Activated naive CD4-positive, alpha-beta T cell treated with anti-CD3 and anti-CD28 coated beads, Interleukin-2, amount 50 U/mL, for 72 hours (primary cell): ENCODE measurements at places on chromosomes 12 and 14. TPM values are rescaled to one million over a fixed set of nuclear protein-coding genes. Genes with fewer than 3 reads are reported as not detected.

Gene GSG1
- not detected for total RNA-seq

Gene KSR2
- 0.04 TPM for total RNA-seq

DNA sequence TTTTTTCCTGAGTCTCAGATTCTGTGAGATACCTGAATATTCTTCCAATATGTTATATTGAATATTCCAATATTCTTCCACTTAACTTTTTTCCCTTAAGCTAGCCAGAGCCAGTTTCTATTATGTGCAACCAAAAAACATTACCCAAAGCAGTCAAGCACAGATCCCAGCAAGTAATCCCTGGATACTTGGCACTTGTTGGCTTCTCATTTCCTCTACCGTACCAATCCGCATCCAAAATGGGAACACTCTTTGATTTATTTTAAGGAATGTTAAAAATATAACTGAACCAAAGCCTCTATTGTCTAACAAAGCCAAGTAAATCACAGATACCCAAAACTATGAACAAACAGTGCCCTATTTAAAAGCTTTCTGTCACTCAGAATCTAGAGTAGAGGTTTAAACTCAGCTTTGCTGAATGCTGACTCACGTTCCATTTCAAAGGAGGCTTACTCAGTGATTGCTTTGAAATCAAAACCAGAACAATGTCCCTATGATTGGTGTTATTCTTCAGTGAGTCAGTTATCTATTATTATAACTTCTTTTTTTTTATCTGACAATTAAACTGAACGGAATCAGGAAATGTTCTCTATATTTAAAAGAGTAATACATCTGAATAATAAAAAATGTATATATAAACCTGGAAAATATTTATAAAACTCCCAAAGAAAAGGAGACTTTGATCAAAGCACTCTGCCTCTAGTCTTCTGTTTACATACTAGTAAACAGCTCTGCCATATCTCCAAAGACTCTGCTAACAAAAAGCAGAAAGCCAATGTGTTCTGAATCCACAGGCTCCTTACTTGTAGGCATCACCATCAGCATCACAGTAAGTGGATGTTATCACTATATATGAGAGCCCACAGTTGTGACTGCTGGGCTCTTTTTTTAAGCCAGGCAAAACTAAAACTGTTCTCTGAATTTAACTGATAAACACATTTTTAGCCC, 360.8 kb downstream of the CCDC91 start:
- no peak for DNase-seq

DNA sequence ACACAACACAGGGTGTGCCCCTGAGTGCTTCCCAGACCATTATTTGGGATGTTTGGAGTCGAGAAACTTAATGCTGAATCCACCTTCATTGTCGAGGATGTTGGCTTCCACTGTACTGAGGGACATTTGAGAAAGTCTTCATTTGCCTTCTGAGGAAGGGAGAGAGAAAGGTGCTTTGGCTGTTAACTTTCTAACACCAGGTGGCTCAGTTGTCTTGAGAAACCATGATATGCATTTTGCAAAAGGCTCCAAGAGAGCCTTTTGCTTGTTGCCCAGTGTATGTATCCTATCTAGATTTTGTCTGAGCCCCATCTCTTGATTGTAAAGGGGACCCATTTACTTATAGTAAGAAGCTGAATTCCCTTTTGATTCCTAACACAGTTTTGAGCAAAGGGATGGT, 28.6 kb upstream of the NRXN3 start:
- no peak for DNase-seq

- DNase-seq: no peak
Observed at GRCh38 chr12:58728397-58728796, 191.9 kb downstream of the LRIG3 start.

GRCh38 chr12:93514853-93515252, 47.5 kb downstream of the MRPL42 start:
- DNase-seq: no peak
